ENCODE measurements at places on chromosomes 3 and 15.

DNA sequence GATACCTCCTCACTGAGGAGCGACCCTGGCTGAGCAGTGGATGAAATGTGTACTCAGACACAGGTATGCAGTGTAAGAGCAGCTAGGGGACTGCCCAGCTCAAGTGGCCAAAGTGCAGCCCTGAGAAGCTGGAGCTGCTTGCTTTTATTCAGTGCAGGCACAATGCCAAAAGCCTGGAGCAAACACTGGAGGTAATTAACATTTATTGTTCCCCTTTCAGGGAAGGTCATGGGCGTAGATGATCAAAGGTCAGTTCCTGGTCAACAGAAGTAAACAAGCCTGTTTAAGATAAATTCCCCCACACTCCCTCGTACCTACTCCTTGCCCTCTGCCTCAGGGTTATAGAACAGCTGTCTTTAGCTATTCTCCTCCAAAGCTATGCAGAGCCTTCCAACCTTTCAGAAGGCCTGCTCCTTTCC is 17.5 kb downstream of the PLA2G4F start:
- no peak for DNase-seq

- no peak for DNase-seq
Measured at GRCh38 chr3:115932807-115933206, 309.5 kb downstream of the GAP43 start.

- no peak for DNase-seq
Measured at GRCh38 chr3:105656651-105657504, 211.9 kb downstream of the CBLB start.

- DNase-seq: no peak
Measured at GRCh38 chr3:13781417-13781816, 98.5 kb downstream of the WNT7A start.

DNA sequence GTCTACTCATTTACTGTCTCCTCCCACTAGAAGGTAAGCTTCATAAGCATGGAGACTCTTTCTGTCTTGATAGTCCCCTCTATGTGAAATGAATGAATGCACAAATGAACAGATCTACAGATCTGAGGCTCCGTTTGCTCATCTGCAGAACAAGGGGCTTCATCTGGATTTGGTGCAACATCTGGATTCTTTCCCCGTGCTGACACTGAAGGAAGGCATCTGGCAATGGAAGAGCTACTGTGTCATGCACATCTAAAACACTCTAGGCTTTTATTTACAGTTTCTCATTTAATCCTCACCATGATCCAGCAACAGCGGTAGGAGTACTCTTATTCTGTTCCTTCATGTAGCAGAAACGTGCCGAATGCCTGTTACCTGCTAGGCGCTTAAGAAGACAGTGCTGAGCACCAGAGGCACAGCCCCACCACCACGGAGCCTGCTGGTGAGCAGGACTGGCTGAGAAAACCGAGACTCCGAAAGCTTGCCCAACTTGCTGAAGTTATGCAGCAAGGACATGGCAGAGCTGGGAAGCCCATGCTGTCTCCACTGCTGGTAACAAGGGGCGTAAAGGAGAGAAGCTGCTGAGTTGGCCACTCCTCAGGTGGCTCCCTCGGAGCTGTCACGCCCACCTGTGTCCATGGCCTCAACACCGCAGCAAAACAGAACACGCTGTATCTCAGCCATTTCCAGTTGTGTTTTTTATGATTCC is 31.1 kb downstream of the LSM3 start:
- no peak for DNase-seq

- DNase-seq: no peak
Measured at GRCh38 chr15:70741677-70742293, 21.6 kb downstream of the UACA start.

GRCh38 chr3:150761831-150762661 is 923 bp downstream of the SIAH2 start:
- peak; percentile 59 for DNase-seq

DNA sequence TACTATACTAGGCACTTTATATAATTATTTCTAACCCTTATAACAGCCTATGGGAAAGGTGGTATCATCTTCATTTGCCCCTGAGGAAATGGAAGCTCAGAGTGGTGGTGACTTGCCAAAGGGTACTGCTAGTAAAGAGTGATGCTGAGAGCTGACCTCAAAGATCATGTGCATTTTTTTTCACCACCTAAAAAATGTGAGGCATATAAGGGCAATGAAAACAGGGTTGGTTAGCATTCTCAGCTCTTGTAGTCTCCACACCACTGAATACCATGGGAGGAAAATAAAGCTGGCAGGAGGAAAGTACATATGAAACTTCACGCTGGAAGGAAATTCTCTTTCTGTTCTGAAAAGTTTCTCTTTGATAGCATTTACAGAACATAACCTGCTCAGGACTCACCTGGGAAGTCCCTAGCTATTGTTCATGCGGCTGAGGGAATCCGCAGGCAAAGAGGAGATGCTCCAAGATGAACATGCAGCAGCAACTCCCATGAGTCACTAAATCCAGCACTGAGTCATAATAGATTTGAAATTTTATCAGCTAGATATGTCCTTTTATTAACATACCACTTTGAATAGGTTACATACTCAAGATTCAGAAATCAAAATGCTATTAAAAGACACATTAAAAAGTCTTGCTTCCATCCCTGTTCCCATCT is 17.3 kb downstream of the FAIM start:
- no peak for DNase-seq

DNA sequence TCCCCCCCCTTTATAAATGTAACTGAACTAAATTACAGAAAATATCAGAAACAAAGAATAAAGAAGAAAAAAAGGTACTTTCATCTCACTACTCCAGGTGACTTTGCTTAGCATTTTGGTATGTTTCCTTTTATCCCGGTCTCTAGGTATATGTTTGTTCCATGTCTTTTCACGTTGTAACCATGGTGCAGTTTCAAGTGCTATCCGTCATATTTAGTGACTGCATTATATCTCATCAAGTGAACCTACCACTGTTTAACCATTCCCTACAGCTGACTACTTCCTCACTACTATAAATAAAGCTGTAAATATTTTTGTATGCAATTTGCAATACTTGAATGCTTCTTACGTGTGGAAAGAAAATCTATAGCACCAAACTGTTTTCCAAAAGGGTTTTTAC is 2.2 kb downstream of the BTBD1 start:
- DNase-seq: peak; percentile 15

DNA sequence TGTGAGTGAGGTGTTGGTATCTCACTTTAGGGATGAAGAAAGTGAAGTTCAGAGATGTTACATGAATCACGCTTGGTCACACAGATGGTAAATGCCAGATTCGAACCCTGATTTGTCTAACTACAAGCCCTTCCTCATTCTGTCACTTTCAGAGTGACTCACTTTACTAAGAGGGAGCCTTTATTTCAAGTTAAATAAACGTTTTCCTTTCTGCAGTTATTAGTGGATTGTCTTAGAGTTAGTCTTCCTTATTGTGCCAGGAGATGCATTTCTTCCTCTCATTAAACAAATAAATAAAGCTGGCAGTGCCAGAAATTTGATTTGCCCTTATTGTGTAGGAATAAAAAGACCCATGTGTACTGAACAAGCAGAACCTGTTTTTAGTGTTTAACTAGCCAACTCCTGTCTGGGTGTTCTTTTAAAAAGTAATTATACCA is 162.5 kb downstream of the AKAP13 start:
- no peak for DNase-seq

DNA sequence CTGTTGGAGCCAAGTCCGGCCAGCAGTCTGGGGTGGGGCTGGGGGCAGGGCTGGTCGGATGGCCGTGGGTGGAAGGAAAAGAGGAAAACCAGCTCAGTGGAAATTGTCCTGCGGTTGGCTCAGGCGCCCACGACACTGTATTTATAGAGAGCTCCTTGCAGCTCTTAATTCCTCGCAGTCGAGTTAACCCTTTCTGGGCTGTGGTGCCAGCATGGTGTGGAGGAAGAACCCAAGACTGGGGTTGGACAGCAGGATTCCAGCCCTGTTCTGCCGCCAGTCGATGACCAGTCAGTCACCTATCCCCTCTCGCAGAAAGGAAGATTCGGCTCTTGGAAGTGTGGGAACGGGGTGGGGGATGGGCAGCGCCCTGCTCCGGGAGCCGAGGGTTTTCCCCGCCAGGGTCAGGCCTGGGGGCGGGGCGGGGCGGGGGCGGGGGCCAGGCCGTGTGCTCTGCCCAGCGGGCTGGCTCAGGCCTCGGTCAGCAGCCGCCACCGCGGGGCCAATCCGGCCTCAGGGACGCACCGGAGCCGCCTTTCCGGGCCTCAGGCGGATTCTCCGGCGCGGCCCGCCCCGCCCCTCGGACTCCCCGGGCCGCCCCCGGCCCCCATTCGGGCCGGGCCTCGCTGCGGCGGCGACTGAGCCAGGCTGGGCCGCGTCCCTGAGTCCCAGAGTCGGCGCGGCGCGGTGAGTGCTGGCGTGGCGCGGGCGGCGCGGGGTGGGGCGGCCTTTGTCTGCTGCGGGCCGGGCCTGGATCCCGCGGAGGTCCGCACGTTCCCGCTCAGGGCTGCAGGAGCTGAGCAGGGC is at the start of gene CD276:
Gene CD276, plus strand, starts transcription at position 607 of the 804 bp plus-strand sequence. CDS start 15,257 bp downstream, outside the sequence.
- DNase-seq: no peak

DNA sequence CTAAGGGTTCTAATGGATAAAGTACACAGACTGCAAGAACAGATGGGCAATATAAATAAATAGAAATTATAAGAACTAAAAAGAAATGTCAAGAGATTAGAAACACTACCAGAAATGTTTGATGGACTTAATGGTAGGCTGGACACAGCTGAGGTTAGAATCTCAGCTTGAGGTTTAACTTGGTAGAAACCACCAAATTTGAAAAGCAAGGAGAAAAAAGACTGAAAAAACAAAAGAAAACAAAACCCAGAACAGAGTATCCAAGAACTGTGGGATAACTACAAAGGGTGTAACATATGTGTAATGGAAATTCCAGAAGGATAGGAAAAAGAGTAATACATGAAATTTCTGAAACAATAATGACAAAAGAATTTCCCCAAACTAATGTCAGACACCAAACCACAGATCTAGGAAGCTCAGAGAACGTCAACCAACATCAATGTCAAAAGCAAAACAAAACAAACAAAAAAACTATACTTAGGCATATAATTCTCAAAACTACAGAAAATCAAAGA is 35.0 kb downstream of the RFX7 start:
- peak; percentile 18 for DNase-seq

DNA sequence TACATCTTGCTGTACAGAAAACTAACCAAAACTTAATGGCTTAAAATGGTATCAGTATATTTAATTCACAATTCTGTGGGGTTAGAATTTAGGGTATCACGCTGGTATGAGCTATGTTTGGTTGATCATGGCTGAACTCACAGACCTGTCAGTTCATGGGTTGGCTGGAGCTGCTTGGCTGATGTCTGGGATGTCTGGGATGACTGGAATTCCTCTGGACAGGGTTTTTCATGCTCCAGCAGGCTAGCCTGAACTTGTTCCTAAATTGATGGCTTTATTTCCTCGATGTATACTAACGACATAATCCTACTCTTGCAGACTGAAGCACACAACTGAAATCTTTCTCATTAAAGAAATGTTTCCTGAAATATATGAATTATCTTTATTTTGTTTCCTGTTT is 338.9 kb upstream of the GBE1 start:
- DNase-seq: no peak

GRCh38 chr3:16151109-16151508 is 23.4 kb upstream of the GALNT15 start:
- no peak for DNase-seq

GRCh38 chr3:160641665-160642309 is 35.2 kb upstream of the ARL14 start:
- DNase-seq: no peak

GRCh38 chr3:114499976-114500375 is 206.1 kb downstream of the TIGIT start:
- no peak for DNase-seq

- no peak for DNase-seq
Measured at GRCh38 chr3:46908986-46909534, 31.5 kb downstream of the PTH1R start.

GRCh38 chr3:21551019-21551418 is 200.0 kb downstream of the ZNF385D start:
- DNase-seq: no peak

- DNase-seq: no peak
Measured at GRCh38 chr15:47944637-47945288, 176.0 kb upstream of the SLC24A5 start.

GRCh38 chr3:75295013-75295412 is 369.1 kb upstream of the FRG2C start:
- no peak for DNase-seq

DNA sequence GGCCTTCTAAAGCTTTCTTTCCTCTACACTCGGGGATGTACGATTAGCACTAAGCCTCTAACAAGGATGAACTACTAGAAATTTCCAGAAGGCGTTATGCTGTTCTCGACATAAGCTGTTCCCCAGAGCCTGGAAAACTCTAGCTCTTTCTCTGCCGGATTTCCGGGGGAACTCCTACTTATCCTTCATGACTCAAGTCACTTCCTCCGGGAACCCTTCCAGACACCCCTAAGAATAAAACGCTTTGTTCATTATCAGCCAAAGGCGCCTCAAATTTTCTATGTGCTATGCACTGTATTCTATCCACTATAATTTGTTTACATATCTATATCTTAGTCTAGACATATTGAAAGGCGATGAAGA is 455 bp upstream of the SNAP23 start:
- DNase-seq: no peak

DNA sequence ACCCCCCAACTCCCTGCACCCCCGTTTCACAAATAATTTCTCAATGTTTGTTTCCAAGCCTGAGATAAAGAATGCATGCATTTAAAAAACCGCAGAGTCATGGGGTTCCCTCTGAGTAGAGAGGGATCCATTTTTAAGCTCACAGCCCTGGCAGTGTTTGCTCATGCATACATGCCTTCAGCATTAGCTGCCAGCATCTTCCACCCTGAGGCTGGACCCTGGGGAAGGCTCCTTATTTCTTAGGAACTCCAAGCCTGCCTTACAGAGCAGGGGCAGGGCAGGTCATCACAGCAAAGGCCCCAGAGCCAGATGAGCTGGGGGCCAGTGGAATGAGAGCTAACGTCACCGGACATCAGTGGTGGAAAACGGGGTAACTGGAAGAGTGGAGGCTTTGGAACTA is 31.3 kb downstream of the TLE3 start:
- DNase-seq: no peak

DNA sequence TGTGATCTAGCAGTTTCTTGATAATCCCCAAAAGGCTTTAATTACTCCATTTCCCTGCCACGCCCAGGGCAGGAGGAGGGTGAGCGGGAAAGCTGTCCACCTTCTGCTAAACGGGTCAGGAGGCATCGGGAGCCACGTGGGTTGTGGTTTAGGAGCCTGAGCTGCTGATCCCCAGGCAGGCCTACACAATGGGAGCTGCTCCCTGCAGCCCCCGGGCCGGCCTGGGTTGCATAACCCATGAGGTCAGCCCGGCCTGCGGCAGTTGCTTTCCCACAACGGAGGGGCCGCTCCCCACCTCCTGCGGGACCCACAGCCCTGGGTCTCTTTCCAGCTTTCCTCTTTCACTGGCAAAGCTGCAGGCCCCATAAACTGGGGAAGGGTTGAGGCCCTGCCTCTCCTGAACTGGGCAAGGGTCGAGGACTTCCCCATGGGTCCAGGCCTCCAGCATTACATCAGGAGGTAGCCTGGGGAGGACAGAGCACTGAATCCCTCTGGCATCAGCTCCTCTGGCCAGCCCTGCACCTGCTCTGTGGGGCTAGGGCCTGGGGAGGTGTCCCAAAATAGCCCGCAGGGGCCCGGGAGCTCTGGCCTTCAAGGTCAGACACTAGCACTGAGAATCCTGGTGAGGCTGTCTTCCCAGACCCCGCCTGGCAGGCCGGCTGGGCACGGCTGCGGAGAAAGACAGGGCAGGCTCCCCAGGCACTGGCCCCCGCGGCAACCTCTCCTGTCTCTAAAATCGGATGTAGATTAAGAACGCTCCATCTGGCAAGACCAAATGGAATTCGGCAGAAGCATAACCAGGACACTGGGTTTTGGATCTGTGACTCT is 47.3 kb downstream of the ZDHHC19 start:
- DNase-seq: no peak

All from NAMALWA (cell line).